ENCODE measurements at places on chromosomes 16 and 17. TPM values are rescaled to one million over a fixed set of nuclear protein-coding genes. Genes with fewer than 3 reads are reported as not detected.

The TLCD3A gene
- total RNA-seq: 23.3 TPM

The BAIAP3 gene
- total RNA-seq: 0.67 TPM

The SDR42E1 gene
- 2.6 TPM for total RNA-seq

The GNAO1 gene
- total RNA-seq: not detected

All from vein endothelial cell (primary cell).